ENCODE measurements at places on chromosomes 13 and 19.

DNA sequence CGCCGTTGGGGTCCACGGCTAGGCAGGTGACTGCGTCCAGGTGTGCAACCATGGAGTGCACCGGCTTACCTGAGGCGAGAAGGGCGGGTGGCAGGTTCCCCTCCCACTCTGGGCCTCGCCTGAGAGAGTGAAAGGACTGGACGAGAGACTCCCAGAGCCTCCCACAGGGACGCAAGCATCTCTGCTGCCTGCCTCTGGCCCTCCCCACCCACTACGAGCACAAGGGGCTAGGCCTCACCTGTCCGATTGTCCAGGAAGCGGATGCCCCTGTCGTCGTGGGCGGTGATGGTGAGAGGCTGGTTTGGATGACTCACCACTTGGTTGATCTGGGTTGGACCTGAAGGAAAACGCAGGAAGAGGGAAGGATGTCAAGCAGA lies 5.1 kb upstream of the PRKD2 start:
- DNase-seq, result no peak

DNA sequence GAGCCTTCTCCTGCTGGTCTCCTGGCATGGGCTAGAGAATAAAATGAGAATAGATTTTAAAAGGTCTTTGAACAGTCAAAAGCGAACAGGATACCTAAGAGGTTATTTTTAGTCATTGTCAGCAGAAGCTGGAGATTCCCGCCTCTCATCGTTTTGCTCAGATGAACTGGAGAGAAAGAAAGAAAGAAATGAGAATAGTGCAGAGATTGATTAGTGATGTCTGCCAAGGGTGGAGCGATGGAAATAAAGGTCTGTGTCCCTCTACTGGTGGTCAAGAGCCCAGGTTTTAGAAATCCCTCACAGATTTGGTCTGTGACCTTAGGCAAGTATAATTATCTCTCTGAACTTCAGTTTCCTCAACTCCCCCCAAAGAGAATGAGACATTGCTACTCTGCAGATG lies 5.3 kb downstream of the NCAN start:
- DNase-seq, result no peak

DNA sequence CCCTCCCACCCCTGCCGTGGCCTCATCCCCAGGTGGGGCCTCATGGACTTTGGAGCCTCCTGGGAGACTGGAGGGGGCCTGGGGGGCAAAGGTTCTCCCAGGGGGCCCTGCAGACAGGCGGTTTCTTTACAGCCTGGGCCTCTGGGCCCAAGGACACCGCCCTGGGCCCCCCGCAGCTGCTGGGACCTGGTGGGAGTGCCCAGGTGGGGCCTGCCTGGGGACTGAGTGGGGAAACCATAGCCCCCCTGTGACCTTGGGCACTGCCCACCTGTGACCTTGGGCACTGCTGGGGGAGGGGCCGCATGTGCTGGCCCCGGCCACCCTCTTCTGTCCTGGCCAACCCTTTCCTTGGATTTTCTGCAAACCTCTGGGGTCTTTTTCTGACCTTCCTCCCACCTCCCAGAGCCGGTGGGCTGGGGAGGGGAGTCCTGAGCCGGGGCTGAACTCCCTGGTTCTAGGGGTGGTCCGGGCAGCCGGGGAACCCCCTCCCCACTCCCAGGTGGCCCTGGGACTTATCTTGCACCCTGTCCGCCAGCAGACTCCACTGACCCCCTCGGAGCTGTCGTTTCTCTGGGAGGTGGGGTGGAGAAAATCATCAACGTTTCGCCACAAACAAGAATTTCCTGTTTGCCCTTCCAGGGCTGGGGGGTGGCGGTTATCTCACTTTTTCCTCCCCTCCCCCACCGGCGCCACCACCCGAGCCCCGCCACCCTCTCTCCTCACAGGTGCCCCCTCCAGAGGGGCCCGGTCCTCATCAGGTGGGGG lies 27.0 kb downstream of the ARID3A start:
- DNase-seq, result no peak

GRCh38 chr13:32587811-32588170 lies 1.5 kb downstream of the PDS5B start:
- no peak for DNase-seq

DNA sequence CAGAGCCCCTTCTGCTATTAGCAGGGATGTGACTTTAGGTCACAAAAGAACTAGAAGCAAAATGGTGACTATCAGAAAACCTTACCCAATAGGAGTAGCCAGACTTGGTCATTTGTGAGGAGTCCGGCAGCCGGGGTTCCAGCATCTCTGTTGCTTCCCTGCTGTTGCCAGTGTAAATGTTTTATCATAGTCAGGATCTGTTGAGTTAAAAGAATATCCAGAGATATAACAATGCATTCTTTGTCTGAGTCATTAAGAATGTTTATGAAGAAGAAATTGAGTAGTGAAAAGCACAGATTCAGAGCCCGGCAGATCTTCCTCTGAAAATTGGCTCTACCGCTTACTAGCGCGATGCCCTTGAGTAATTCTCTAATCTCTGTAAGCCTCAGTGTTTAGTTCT lies 84.2 kb downstream of the COL4A2 start:
- no peak for DNase-seq

DNA sequence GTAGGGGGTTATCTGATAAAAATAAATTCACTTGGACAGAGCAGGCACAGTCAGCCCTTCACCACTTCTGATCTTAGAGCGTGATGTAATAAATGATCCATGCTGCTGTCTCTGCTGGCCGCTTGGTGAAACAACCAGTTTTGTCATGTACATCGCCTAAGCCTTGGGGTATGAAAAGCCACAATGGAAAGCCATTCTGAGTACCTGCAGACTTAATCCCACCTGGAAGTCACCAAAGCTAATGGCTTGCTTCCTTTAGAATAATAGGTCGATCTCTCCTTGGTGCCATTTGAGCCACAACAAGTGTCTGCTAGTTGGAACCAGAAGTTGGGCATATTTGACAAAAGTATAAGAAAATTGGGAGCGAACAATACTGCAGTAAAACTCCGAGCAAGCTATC lies 1649.7 kb upstream of the SPRY2 start:
- DNase-seq, result no peak

DNA sequence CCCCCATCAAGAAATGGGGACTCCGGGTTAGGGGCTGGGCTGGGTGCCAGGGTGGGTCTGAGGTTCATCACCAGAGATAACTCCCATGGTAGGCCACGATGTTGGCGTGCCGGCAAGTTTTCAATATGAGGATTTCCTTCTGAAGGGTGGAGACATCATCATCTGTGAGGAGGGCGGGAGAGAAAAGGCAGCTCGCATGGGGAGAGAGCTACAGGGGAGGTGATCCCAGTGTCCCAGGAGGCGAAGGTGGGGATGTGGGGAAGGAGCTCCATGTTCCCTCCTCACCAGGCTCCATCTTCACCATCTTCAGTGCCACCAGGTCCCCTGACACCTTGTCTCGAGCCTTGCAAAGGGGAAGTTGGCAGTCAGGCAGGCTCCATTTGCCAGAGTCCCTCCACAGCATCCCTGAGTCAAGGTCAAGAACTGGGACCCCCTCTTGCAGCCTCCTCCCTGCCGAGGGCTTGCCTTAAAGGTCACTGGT lies 430 bp downstream of the MAP4K1 start:
- no peak for DNase-seq

DNA sequence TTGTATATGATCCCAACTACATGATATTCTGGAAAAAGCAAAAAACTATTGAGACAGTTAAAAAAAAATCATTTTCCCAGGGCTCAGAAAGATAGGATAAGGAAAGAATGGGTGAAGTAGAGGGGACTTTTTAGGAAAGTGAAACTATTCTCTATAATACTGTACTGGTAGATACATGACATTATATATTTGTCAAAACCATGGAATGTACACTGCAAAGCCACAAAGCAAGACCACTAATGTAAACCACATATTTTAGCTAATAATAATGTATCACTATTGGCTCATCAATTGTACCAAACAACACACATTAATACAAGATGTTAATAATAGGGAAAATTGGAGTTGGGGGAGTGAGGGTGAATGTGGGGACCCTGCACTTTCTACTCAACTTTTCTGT lies 182.6 kb downstream of the EFNB2 start:
- DNase-seq, result no peak

- DNase-seq, result no peak
These were observed 20.3 kb downstream of the LNX2 start for GRCh38 chr13:27599845-27600553.

All from vagina (tissue), 2 donors.